ENCODE measurements at places on chromosomes 6 and 20. TPM values are rescaled to one million over a fixed set of nuclear protein-coding genes. Genes with fewer than 3 reads are reported as not detected.

ECT2L gene
- 0.09 TPM for total RNA-seq

GJA1 gene
- total RNA-seq, result 14.6 TPM

SEL1L2 gene
- total RNA-seq, result not detected

MRPL18 gene
- total RNA-seq, result 62.8 TPM

DLL1 gene
- 1.6 TPM for total RNA-seq

RIMS1 gene
- total RNA-seq, result 0.14 TPM

E2F1 gene
- 13.3 TPM for total RNA-seq

COL10A1 gene
- total RNA-seq, result 0.24 TPM

PBOV1 gene
- total RNA-seq, result not detected

DSE gene
- total RNA-seq, result 23.8 TPM

RAB44 gene
- 0.28 TPM for total RNA-seq

TMEM217 gene
- total RNA-seq, result 2.4 TPM

RBM12 gene
- total RNA-seq, result 52.3 TPM

JAG1 gene
- 8.1 TPM for total RNA-seq

LY6G6C gene
- total RNA-seq, result not detected

METTL24 gene
- 1.5 TPM for total RNA-seq

PRSS35 gene
- 1.7 TPM for total RNA-seq

RIPOR3 gene
- 12.2 TPM for total RNA-seq

AIF1 gene
- total RNA-seq, result 558 TPM

RBM24 gene
- total RNA-seq, result 0.99 TPM

OPN5 gene
- total RNA-seq, result not detected

ZNF165 gene
- 0.99 TPM for total RNA-seq

SCGN gene
- total RNA-seq, result 0.90 TPM

NINL gene
- 14.1 TPM for total RNA-seq

TFAP2B gene
- total RNA-seq, result 0.05 TPM

KCNK5 gene
- total RNA-seq, result 3.9 TPM

MYL9 gene
- total RNA-seq, result 6.8 TPM

BTNL2 gene
- total RNA-seq, result not detected

RGS17 gene
- 2.4 TPM for total RNA-seq

OOEP gene
- not detected for total RNA-seq

SLC44A4 gene
- total RNA-seq, result 0.42 TPM

PTK6 gene
- 0.19 TPM for total RNA-seq

ACTL10 gene
- total RNA-seq, result 1.2 TPM

MLN gene
- total RNA-seq, result 0.61 TPM

BPIFB1 gene
- total RNA-seq, result 0.24 TPM

TPD52L1 gene
- total RNA-seq, result 6.3 TPM

PSORS1C1 gene
- 0.14 TPM for total RNA-seq

KIF13A gene
- total RNA-seq, result 8.5 TPM

All from thymus (tissue), 14 donors.